ENCODE measurements at places on chromosomes 2 and 18.

DNA sequence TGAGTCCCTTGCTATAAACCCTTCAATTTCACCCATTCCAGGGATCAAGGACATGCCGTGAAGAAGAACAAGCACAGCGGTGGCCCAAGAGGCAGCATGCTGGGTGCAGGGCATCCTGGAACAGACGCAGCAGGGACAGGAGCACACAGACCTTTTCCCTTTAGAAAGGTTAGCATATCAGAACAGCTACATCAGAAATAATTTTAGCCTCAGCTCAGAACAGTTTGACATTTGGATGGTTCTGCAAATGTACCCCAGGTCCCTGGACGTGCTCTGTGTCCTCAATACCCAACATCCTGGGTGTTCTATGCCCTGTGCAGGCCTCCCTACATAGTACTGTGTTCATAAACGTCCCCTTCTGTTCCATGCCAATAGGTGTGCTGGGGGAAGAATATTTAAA, 80.4 kb downstream of the MYOM1 start:
- DNase-seq = no peak

- DNase-seq = no peak
Observed at GRCh38 chr2:824954-825353, 125.7 kb upstream of the SNTG2 start.

GRCh38 chr2:168220965-168221819, 26.2 kb downstream of the STK39 start:
- DNase-seq = no peak

- no peak for DNase-seq
Observed at GRCh38 chr2:104758199-104758620, 95.7 kb upstream of the POU3F3 start.

GRCh38 chr2:160652236-160652635, 158.6 kb upstream of the RBMS1 start:
- DNase-seq = no peak

- no peak for DNase-seq
Observed at GRCh38 chr2:237558961-237559641, 7.3 kb upstream of the PRLH start.

- no peak for DNase-seq
Observed at GRCh38 chr18:50060822-50061221, 134.1 kb downstream of the MYO5B start.

DNA sequence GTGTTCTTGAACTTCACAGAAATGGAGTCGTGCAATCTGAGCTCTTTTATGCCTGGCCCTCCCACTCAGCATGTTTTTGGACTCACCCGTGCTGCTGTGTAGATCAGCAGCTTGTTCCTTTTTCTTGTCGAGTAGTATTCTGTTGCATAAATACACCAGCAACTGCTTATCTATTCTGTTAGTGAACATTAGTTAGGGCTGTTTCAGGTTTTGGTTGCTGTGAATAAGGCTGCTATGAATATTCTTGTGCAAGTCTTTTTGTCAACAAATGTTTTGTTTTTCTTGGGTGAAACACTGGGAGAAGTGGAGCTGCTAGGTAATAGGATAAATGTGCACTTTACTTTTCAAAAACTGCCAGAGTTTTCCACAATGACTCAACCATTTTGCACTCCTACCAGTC, 15.3 kb upstream of the CIDEA start:
- DNase-seq = no peak

Measured in cortex of kidney (tissue), 1 donor.